ENCODE measurements at places on chromosomes 7 and 10.

DNA sequence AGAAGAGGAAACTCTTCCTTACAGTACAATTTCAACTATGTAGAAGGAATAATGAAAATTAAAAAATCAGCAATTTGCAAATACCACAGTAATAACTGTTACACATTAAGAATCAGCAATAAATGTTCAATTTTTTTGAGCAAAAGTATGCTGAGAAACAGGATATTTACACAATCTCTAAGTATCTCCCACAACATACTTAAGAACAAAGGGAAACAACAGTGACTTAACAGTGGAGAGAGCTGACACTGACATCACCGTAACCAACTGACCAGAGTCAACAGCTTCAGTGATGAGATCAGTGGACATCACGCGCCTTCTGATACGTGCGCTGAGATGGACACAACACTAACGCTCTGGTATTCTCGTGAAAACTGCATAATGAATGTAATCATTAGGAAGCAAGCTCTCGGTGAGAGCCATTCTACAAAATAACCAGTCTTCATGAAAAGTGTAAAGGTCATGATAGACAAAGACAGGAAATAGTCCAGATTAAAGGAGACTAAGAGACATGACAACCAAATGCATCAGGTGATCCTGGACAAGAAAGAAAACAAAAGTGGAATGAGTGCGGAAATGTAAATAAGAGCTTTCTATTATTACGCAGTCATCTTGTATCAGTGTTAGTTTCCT is 82.6 kb downstream of the PIP4K2A start:
- no peak for DNase-seq

- DNase-seq = no peak
Observed at GRCh38 chr7:42886129-42886528, 25.7 kb downstream of the C7orf25 start.

GRCh38 chr7:70797109-70797514 is 334.8 kb upstream of the GALNT17 start:
- DNase-seq = no peak

- no peak for DNase-seq
Observed at GRCh38 chr10:75108684-75109458, 2.6 kb upstream of the SAMD8 start.

GRCh38 chr7:109527833-109528232 is 958.2 kb downstream of the DNAJB9 start:
- no peak for DNase-seq

DNA sequence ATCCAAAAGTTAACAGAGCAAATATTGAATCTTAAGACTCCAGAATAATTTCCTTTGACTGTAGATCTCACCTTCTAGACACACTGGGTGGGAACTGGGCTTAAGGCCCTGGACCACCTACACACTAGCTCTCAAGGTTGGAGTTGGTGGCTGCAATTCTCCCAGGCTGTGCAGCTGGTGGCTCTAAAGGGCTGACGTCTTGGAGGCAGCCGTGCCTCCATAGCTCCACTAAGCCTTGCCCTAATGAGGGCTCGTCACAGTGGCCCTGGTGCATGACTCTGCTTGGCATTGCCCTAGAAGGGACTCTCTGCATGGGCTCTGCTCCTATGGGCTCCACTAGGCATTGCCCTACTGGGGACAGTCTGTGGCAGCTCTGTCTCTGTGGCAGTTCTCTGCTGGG is 1005.2 kb downstream of the CCSER2 start:
- DNase-seq = no peak

DNA sequence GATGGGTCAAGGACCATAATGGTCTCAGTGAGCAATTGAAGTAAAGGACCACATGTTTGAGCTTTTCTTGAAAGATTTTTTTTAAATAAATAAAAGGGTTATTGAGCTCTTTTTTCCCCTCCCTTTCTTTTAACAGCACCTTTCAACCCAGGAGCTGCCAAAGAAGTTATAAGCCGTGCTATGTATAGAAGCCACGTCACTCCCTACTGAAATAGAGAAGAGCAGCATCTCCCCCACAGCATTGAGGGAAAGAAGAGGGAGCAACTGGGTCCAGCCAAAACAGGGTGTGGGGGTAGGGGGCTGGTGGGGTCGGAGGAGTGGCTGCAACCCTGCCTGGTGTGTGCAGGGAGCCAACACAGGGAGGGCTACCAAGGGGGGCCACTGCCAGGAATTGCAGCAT is 227.2 kb downstream of the PLXNA4 start:
- DNase-seq = no peak

GRCh38 chr7:3861386-3861785 is 560.3 kb downstream of the SDK1 start:
- DNase-seq = no peak

- no peak for DNase-seq
Observed at GRCh38 chr7:154576604-154577003, 426.3 kb downstream of the PAXIP1 start.

- no peak for DNase-seq
Observed at GRCh38 chr7:84729284-84729683, 457.6 kb downstream of the SEMA3D start.

Data from T1000 (cell line).